ENCODE measurements at places on chromosomes 7 and 10. TPM values are rescaled to one million over a fixed set of nuclear protein-coding genes. Genes with fewer than 3 reads are reported as not detected.

Gene PRKG1
- total RNA-seq: 10.5 TPM

Gene FEZF1
- total RNA-seq: not detected

Gene CTNNA3
- 0.76 TPM for total RNA-seq

Gene PIP
- not detected for total RNA-seq

Gene ARHGEF5
- 8.6 TPM for total RNA-seq

Gene CALCR
- not detected for total RNA-seq

Gene PDGFA
- 39.9 TPM for total RNA-seq

Gene CFTR
- not detected for total RNA-seq

Gene OLAH
- total RNA-seq: 3.4 TPM

Gene CCL24
- 198 TPM for total RNA-seq

Gene AKR1C4
- total RNA-seq: not detected

Gene CARD11
- 51.4 TPM for total RNA-seq

Gene CYP3A7
- total RNA-seq: not detected

Gene TEX47
- not detected for total RNA-seq

Gene ATOH7
- total RNA-seq: not detected

Gene DNAJC9
- 13.3 TPM for total RNA-seq

Gene CUL2
- 20.8 TPM for total RNA-seq

Gene VIPR2
- total RNA-seq: 0.68 TPM

Gene PCGF5
- 51.6 TPM for total RNA-seq

Gene TMEM140
- total RNA-seq: 76.1 TPM

Gene NUTM2B
- total RNA-seq: 2.7 TPM

Gene COL13A1
- total RNA-seq: 8.6 TPM

Gene MKX
- 0.34 TPM for total RNA-seq

Gene CPA2
- not detected for total RNA-seq

Gene CFAP70
- total RNA-seq: 2.8 TPM

Gene ADRA2A
- 35.0 TPM for total RNA-seq

Gene GPRIN2
- not detected for total RNA-seq

Gene PARD3
- total RNA-seq: 11.5 TPM

Gene THSD7A
- 8.7 TPM for total RNA-seq

Gene GRM3
- total RNA-seq: not detected

Gene DNAJC12
- 2.0 TPM for total RNA-seq

Gene CYP2W1
- total RNA-seq: 1.2 TPM

Gene FXYD4
- not detected for total RNA-seq

Gene AKR1C8
- not detected for total RNA-seq

Gene OR2A7
- 6.4 TPM for total RNA-seq

Gene FRMD4A
- total RNA-seq: 82.1 TPM

Gene AKR1B1
- 60.1 TPM for total RNA-seq

Gene PRTFDC1
- total RNA-seq: 1.9 TPM

Gene CADPS2
- 12.2 TPM for total RNA-seq

Gene PDK4
- 252 TPM for total RNA-seq

Gene C10orf62
- not detected for total RNA-seq

Gene NEUROD6
- not detected for total RNA-seq

Gene LIMK1
- 36.3 TPM for total RNA-seq

Gene AMZ1
- total RNA-seq: 1.9 TPM

Gene HOXA3
- total RNA-seq: 2.2 TPM

Gene CACNA2D1
- 15.0 TPM for total RNA-seq

Gene TDRD1
- total RNA-seq: 0.77 TPM

Gene HOXA10
- not detected for total RNA-seq

Gene ZNF655
- 123 TPM for total RNA-seq
